ENCODE measurements at places on chromosomes 11 and 22.
A peak's percentile ranks its signal among the peaks of the same experiment; 100 is the strongest.

DNA sequence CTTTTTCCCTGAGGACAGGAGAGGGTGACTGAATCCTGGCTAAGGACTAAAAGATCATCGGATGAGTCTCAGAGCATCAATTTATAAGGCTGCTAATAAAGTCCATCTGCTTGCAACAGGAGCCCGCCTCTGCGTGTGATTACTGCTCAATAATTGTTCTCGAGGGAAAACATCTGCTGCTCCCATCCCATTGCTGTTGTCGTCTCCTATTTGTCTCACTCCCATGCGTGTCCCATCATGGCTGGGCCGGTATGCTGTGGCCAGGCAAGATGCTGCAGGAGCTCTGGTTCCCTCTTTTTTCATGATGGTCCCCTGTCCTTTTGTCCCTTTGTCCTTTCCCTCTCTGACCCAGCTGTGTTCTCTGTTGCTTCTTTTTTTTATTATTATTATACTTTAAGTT is 121.2 kb downstream of the SPATA19 start:
- no peak for DNase-seq

DNA sequence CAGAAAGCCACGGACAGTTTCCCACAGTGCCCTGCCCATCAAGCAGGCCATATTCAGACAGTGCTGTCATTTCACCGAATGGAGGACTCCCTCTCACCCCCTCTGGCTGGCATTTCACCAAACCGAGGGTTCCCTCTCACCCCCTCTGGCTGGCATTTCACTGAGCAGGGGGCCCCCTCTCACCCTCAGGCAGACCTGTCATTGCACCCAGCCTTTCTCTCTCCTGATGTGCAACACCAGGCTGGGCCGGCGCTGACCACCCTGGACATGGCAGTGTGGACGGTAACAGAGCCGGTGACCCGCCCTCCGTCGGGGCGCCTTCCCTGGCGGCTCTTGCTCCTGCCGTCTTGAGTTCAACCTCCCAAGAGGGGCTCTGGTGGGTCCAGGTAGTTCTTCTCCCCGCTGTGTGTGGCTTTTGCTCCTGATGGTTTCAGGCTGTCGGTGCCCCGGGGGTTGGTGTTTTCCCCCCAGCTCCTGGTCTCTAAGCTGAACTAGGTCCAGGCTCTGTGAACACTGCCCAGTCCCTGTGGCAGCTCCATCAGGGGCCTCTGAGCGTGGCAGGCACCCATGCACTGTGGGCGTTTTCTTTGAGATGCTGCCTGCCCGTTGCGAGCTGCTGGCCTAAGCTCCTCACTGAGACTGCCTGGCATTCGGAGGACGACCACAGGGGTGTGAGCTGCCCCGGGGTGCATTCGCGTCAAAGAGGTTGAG is 46.9 kb downstream of the SMIM38 start:
- no peak for DNase-seq

GRCh38 chr22:48740086-48740730 is 1087.5 kb downstream of the BRD1 start:
- peak; percentile 22 for DNase-seq

DNA sequence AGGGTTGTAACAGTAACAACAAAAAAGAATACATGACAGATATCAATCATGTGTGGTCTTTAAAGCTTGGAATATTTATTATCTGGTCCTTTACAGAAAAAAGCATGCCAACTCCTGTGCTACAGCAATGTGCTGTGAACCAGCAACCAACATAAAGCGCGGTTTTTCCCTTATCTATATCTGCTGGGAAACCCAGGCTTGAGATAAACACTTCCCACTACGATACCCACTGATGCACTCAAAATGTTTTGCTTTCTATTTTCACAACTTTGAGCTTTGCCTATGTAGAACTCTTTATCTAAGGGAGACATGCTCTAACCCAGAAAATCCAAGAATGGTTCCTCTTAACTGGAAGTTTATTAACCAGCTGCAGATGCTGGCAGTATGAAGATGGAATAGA is 19.0 kb downstream of the ZBED5 start:
- no peak for DNase-seq

- DNase-seq: peak; percentile 36
These were observed 724.2 kb downstream of the NTM start for GRCh38 chr11:132094598-132094997.

- DNase-seq: no peak
These were observed 23.2 kb upstream of the BIRC3 start for GRCh38 chr11:102293873-102294601.

DNA sequence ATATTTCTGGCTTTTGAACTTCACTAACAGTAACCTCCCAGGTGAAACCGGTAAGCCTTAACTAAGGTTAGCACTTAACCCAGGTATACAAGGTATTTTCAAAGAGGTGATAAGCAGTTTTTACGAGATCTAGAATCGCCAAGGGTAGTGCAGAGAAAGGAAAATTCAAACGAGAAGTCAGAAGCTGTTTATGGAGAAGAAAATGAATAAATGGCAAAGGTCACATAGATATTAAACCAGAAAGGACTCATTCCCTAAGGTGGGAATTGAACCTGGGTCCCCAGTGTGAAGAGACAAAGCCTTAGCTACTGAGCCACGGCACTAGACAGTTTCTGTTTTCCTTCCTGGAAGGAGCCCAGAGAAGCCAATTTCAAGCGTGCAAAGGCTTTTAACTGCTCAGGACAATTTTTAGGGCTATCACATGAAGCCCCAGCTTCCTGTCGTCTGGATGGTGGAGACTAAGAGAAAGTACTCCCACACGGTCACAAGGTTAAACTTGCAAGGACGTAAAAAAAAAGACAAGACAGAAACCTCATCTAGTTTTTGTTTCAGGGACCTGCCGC is 5.7 kb upstream of the C1QTNF6 start:
- peak; percentile 55 for DNase-seq

GRCh38 chr11:70672991-70673653 is 274.8 kb downstream of the CTTN start:
- no peak for DNase-seq

DNA sequence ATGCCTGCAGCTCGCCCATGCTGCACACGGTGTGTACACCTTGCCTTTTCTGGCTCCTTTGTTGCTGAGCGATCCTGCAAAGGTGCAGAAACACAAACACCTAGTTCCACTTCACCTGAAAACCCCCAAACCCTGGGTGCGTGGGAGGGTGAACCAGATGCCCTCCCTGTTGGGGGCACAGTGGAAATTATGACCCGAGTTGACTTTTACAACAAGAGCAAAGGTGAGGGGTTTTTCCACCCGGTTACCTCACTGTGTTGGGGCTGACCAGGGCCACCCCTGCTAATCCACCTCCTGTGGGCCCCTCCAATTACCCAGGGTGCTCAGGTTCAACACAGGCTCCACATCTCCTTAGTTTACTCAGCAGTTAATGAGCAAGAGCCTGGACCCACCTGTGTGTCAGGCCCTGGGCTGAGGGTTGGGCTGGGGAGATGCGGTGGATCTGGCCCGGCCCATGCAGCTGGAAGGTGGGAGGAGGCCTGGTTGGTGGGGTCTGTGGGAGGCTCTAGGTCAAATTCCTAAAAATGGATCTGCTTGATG is 42.1 kb downstream of the LRRC32 start:
- DNase-seq: no peak

DNA sequence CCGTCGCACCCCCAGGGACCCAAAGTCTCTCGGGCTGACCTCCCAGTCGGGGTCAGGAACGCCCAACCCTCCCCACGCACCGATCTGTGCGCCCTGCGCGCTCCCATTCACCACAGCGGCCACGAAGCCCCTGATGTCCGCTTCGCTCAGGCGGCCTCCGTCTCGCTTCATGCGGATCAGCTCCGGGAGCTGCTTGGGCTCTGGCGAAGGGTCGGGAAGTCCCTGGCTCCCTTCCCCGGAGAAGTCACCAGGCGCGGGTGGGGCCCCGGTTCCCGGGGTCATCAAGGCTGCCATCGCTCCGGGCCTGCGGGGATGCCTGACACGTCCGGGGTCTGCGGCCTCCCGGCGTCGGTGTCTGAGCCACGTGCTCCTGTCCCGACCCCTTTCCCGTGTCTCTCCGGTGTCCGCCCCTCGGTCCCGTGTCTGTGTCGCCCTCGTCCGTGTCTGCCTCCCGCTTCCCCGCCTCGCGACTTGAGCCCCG is 356 bp downstream of the TYMP start:
- DNase-seq: no peak

DNA sequence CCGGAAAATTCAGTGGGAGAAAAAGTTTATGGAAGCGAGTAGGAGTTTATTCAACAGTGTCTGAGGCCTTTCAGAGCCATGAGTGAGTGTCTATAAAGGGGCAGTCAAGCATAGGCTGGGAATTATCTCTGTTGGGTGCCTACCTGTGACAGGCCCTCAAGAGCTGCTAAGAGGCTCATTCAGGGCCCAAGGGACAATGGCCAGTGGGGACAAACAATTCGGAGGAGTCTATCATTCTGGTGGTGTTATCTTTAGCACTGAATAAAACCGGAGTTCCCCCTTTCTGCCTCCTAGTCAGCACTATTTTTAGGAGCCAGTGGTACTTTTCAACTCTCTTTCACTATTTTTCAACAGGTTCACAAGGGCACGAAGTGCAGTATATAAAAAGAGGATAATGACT is 89.5 kb upstream of the HTATIP2 start:
- DNase-seq: no peak

- peak; percentile 61 for DNase-seq
These were observed 20.0 kb downstream of the MARK2 start for GRCh38 chr11:63858628-63859550.

GRCh38 chr11:115696563-115696962 is 192.3 kb upstream of the CADM1 start:
- DNase-seq: no peak

GRCh38 chr11:94838027-94838731 is 70.0 kb downstream of the AMOTL1 start:
- no peak for DNase-seq

DNA sequence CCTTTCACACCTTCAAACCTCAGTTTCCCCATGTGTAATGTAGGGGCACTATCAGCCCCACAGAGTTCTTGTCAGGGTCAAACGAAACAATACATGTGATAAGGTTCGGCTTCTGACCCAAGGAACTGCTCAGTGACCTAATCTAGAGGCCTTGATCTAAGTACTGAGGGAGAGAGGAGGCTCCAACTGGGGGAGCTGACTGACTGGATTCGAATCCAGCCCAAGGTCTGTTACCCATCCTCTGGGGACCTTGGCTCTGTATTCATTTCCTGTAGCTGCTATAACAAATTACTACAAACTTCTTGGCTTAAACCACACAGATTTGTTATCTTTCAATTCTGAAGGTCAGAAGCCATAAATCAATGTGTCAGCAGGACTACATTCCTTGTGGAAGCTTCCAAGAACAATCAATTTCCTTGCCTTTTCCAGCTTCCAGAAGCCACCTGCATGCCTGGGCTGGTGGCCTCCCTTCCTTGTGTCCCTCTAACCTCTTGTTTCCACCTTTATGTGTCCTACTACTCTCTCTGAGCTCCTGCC is 10.7 kb upstream of the ANAPC15 start:
- DNase-seq: no peak

GRCh38 chr22:49392841-49393510 is 434.7 kb downstream of the BRD1 start:
- DNase-seq: no peak

DNA sequence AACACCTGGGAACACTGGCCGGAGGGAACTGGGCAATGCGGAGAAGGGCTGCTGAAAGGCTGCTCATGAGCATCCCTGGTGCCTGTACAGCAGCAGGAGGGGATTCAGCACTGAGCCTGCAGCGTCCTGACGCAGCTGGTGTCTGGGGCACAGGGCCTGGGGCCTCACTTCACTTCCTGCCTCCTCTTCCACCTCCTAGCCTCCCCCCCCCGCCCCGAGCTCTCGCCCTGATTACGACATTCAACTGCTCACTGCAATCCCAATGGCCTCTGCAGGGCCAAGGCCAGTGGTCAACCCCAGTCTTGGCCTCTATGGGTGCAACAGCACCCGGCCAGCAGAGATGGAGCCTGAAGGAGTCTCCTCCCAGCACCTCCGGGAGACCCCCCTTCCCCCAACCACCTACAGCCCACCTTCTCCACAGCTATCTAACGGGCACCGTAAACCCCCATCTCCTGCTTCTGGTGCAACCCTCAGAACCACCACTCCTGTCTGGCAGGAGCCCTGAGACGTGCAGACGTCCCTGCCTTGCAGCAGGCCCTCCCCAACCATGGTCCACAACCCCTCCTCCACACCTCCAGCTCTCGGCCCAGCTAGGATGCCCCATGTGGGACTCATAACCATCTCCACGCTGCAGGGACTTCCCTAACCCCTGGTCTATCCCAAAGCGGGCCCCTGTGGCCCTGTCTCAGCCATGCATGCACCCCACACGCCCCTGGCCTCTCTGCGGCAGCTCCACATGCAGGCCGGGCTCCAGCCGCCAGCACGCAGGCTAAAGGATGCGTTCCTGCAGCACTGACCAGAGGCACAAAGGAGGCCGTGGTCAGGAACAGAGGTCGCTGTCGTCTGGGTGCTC is 38.2 kb downstream of the BRD1 start:
- DNase-seq: peak; percentile 57

DNA sequence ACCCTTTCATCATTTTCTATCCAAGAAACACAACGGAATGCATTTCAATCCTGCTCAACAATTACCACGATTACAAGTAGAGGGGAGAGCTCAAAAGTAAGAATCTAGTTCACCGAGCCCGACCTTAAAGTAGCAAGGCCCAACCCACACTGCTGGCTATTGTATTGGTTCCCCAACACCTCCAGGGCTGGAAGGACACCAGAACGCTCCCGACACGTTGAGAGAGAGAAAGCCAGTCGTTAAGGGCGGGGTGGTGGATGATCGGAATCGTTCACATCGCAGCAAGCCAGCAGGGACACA is 690 bp downstream of the CKAP5 start:
- no peak for DNase-seq

DNA sequence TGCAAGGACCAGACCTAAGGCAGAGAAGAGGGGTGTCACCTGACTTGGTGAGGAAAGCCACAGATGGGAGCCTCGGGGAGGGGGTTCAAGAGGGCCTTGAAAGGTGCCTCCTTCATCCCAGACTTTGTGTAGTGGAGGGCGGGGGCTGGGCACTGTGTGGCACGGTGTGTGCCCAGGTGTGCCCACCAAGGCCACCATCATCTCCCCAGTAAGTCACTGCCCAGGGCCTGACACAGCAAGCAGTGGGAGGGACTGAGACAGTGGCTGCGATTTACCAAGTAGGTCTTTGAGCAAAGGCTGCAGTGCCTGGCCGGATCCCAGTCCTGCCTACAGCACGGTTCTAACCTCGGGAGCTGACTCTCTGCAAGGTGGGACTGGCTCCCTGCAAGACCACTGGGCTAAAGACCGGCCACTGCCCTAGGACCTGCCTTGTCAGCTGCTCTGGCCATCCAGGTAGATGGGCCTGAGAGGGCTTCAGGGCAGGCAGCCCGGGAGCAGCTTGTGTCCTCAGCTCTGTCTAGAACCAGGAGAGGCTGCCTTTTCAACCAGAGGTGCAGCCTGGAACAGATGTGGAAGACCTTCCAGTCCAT is 1.4 kb downstream of the OSM start:
- DNase-seq: no peak

DNA sequence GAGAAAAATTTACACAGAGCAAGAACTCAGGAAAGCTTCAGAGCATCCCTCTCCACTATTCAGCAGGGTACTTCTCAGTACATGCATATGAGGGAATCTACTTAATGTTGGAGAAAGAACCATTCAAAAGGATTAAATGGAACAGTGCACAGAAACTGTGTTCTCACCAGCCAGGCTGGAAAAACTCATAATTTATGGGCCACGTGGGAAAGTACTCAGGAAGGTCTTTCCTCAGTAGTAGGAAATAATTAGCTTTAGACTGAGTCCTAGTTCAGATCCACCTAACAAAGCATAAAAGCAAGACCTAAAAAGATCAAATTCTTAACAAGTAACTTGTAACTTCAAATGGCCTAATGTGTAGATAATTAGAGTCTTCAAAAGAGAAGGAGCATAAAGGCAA is 134.0 kb downstream of the FAM76B start:
- no peak for DNase-seq

GRCh38 chr11:86360775-86361395 is 13.8 kb upstream of the CCDC81 start:
- DNase-seq: no peak

Measured in stomach (tissue), 19 donors.